NK-92 treated with Interleukin-12 subunit alpha and Interleukin-12 subunit beta, amount 100 ng/mL, for 24 hours (cell line): ENCODE measurements at places on chromosomes 1 and 21.

DNA sequence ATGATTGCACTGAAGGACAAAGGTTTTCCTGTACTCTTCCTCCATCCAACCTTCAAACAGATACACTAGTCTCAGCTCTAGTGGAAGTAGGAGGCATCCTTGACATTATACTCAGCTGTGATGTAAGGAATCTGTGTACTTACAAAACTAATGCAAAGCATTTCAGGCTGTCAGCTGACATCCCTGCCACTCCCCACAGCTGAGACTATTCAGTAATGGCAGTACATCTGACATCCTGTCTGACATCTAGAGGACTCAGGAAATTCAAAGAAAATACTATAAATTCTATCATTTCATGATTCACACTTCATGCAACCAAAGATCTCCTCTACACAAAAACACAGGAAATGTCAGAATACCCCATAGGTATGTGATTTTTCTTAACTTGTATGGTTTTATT is 325.8 kb downstream of the SMYD3 start:
- DNase-seq: no peak

DNA sequence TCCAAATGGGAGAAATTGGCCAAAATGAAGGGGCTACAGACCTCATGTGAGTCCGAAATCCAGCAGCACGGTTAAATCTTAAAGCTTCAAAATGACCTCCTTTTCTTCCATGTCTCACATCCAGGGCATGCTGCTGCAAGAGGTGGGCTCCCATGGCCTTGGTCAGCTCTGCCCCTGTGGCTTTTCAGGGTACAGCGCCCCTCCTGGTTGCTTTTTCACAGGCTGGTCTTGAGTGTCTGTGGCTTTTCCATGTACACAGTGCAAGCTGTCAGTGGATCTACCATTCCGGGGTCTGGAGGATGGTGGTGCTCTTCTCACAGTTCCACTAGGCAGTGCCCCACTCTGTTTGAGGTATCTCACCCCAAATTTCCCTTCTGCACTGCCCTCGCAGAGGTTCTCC is 78.7 kb downstream of the PRRX1 start:
- no peak for DNase-seq

- DNase-seq: no peak
Measured at GRCh38 chr1:38244218-38244845, 197.7 kb upstream of the POU3F1 start.

DNA sequence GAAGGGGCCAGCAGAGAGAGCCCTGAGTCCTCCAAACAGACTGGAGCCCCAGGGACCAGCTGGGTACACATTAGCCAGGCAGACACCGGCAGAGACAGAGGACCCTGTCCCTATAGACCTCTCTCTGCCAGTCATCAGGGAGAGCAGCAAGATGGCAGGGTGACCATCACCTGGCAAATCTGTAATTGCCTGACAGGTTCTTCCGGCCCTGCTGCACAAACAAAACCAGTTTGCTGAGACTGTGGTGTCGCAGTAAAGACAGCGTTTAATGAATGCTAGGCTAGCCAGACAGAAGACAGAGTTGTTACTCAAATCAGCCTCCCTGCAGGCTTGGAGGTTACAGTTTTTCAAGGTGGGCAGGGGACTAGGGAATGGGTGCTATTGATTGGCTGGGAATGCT is 618.9 kb downstream of the NPHP4 start:
- no peak for DNase-seq

DNA sequence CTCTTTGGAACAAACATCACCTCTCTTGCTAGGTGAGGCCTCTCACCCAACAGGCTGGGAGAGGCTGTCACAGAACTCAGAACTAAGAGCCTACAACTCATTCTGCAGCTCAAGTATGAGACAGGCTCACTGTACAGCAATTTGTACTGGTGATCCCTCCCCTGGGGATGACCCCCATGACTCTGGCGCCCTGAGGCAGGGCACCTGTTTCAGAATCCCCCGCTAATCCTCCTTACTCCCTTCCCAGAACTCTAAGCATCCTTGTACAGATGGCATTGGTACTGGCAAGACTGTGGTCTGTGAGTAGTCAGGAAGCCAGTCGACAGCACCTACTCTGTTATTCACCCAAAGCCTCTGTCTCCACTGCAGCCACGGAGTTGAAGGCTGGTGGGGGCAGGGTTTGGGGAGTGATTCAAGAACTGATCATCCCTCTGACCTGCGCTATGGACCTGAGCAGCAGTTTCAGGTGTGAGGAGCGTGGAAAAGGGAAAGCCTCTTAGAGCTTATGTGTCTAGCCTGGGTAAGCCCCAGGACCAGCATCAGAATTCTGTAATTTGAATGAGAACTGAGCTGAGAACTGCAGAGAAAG is 655.5 kb downstream of the KIF26B start:
- DNase-seq: no peak

GRCh38 chr1:57674801-57675200 is 250.9 kb upstream of the DAB1 start:
- no peak for DNase-seq

DNA sequence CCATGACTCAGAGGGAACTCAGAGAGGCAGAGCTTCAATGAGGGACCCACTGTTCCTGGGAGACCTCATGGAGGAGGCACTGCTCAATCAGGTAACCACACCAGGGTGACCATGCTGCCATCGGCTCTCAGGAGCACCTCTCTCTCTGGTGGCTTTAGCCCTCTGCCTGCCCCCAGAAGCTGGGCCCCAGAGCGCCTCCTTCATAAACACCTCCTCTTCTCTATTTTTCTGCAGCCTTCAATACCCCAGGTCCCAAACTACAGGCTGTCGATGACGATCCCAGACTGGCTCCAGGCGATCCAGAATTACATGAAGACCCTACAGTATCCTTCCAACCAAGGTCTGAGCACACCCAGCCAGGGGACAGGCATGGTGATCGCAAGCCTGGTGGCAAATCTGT is 10.6 kb downstream of the VASH2 start:
- DNase-seq: no peak
